Epithelial cell of proximal tubule (primary cell): ENCODE measurements at places on chromosomes 3 and 15. TPM values are rescaled to one million over a fixed set of nuclear protein-coding genes. Genes with fewer than 3 reads are reported as not detected.

ZNF80 gene
- total RNA-seq, result not detected in 2 replicates

CKMT1B gene
- total RNA-seq, result 2.9 and 4.3 TPM in 2 replicates

SLC22A13 gene
- total RNA-seq, result not detected in 2 replicates

NAALADL2 gene
- 1.0 and 2.9 TPM in 2 replicates for total RNA-seq

P2RY1 gene
- total RNA-seq, result 0.06 and 0.51 TPM in 2 replicates

NME9 gene
- 0.43 TPM in 1 of 2 replicates, not detected in the other for total RNA-seq

IGSF10 gene
- under 0.01 and 0.07 TPM in 2 replicates for total RNA-seq

P2RY14 gene
- total RNA-seq, result not detected in 2 replicates

FBXW12 gene
- total RNA-seq, result 0.23 TPM in 1 of 2 replicates, not detected in the other

CELF6 gene
- total RNA-seq, result not detected in 2 replicates

RAB43 gene
- 14.5 and 22.4 TPM in 2 replicates for total RNA-seq

PLEKHO2 gene
- 3.9 and 6.4 TPM in 2 replicates for total RNA-seq

CSPG5 gene
- total RNA-seq, result 0.65 and 2.2 TPM in 2 replicates

AMOTL2 gene
- total RNA-seq, result 98.7 and 109 TPM in 2 replicates

LRTM1 gene
- not detected in 2 replicates for total RNA-seq

CCR4 gene
- not detected in 2 replicates for total RNA-seq

LRRC49 gene
- 7.4 and 18.0 TPM in 2 replicates for total RNA-seq

ADAMTSL3 gene
- 0.58 and 0.65 TPM in 2 replicates for total RNA-seq

PHC3 gene
- 13.0 and 18.5 TPM in 2 replicates for total RNA-seq

TPRG1 gene
- not detected in 2 replicates for total RNA-seq

CAMK2N2 gene
- 0.22 and 0.35 TPM in 2 replicates for total RNA-seq

HHATL gene
- total RNA-seq, result not detected in 2 replicates

ACY1 gene
- total RNA-seq, result 85.7 and 95.8 TPM in 2 replicates

KCNH8 gene
- total RNA-seq, result 0.40 TPM in 1 of 2 replicates, not detected in the other

CNTN3 gene
- 0.46 and 2.9 TPM in 2 replicates for total RNA-seq

U2SURP gene
- 65.5 and 77.7 TPM in 2 replicates for total RNA-seq

GABRA5 gene
- total RNA-seq, result 0.29 and 0.43 TPM in 2 replicates

CISH gene
- total RNA-seq, result 1.8 and 3.8 TPM in 2 replicates

SEMA3F gene
- total RNA-seq, result 36.0 and 58.6 TPM in 2 replicates

IQCF5 gene
- total RNA-seq, result not detected in 2 replicates

ATP13A5 gene
- total RNA-seq, result not detected in 2 replicates

ADGRG7 gene
- total RNA-seq, result not detected in 2 replicates

GABRB3 gene
- total RNA-seq, result 0.58 and 0.80 TPM in 2 replicates

ASB14 gene
- not detected in 2 replicates for total RNA-seq

CTXN2 gene
- not detected in 2 replicates for total RNA-seq

RHOV gene
- total RNA-seq, result 1.7 and 3.1 TPM in 2 replicates

FGD5 gene
- 0.06 TPM in 1 of 2 replicates, not detected in the other for total RNA-seq

COPB2 gene
- total RNA-seq, result 69.2 and 117 TPM in 2 replicates
